ENCODE measurements at places on chromosomes 3 and 15.

DNA sequence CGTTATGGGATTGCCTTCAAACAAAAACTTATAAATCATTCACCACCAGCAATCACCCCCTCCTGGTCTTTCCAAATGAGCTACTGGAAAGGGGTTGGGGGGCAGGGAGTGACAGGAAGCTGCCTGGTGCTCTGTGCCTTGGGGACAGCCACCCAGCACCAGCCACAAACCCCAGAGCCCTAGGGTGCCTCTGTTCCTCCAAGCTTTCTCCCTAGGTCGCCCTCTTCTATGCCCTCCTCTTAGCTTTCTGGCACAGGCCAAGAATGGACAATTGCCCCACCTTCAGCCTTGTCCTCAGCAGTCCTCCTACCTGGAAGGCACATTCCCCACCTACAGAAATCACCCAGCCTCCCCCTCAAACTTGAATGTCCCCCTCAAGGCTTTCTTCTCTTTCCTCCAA is 3.3 kb downstream of the OXTR start:
- DNase-seq = no peak

GRCh38 chr3:11651477-11651876 is 7.8 kb upstream of the VGLL4 start:
- DNase-seq = no peak

DNA sequence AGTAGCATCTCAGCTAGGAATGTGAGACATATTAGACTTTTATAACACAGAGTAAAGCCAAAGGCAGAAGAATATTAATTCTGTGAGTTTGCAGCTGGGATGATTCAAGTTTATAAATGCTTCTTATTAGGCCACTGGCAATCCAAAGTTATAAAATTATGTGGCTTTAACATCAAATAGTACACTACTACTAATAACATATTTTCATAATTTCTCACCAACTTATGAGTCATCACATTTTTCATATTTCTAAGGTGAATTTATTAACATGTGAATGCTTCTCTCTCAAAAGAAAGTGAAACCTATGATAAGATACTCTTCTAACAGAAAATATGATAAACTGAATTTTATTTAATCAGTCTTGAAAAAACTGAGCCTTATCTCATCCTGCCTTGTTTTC is 1348.2 kb upstream of the ALCAM start:
- DNase-seq = no peak

GRCh38 chr15:82916161-82916952 is 36.2 kb downstream of the HOMER2 start:
- DNase-seq = no peak

- no peak for DNase-seq
Measured at GRCh38 chr15:46296797-46297196, 662.0 kb downstream of the SQOR start.

GRCh38 chr3:194078045-194078821 is 57.7 kb upstream of the HES1 start:
- DNase-seq = no peak

DNA sequence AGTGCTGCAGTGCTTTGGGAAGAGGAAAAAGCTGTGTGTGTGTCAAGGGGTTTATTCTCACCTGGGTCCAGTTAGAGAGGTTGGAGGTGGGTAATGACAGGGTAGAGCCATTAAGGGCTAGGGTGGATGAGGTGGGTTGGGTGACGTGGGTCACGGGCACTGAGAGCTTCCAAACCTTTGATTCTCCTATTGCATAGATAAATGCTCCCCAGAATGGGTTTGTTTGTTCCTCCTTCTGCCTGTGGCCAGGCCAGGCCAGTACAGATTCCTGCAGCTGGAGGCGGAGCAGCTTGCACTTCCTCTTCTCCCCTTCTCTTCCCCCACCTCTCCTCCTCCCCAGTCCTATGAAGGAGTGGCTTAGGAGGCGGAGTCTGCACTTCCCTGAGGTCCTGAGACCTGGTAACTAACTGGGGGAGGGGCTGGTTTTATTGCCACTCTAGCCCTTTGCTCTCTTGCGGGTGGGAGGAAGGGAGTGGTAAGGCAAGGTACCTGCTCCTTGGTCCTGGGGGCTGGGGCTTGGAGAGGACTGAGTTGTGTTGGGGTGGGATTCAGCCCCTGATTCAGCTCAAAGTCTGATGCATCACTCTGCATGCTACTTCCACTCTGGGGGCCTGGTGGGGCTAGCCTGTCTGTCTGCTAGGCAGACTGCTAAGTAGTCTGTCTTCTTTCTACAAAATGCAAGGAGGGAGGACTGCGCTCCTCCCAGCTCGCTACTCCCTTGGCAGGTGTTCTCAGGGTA is 3.5 kb downstream of the SPINT1 start:
- DNase-seq = no peak

GRCh38 chr15:69643476-69643875 is 190.9 kb downstream of the RPLP1 start:
- DNase-seq = no peak

DNA sequence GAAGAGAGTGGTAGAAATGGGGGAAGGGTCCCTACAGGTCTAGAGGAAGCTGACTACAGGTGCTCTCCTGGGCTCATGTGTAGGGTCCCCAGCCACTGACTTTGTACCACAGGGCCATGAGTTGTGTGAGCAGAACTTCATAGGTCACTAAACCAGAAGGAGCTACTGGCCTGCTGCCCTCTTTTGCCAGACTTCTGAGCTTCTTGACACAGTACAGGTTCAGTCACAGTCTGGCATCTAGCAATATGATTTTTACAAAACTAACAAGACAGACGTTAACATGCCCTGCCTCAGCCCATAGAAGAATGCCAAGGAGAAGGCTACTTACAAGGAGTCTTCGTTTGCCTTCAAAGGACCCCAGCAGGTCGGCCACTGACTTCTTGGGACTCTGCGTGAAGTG is 3.2 kb downstream of the CCDC80 start:
- DNase-seq = no peak

DNA sequence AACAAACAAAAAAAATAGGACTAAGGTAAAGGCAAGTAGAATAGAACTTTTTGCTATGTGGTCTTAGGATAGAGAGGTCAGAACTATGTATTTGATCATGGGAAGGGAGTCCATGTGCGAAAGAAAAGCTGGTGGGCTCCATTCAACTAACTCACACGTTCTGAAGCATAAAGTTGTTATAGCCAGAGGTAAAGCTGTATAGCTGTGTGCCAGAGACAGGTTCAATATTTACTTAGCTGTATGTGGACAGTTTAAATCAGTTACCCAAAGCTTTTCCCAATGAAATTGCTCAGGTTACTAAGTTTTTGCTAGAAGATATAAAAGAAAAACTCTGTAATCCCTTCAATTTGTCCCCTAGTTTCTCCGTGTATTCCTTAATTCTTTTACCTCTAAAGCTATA is 37.8 kb downstream of the ADGRG7 start:
- no peak for DNase-seq

- DNase-seq = no peak
Measured at GRCh38 chr3:89300981-89301380, 193.6 kb downstream of the EPHA3 start.

GRCh38 chr3:137264071-137264820 is 306.5 kb downstream of the IL20RB start:
- DNase-seq = no peak

- DNase-seq = no peak
Measured at GRCh38 chr3:72665103-72665502, 183.1 kb downstream of the SHQ1 start.

- no peak for DNase-seq
Measured at GRCh38 chr15:101600035-101600434, 52.1 kb downstream of the TM2D3 start.

DNA sequence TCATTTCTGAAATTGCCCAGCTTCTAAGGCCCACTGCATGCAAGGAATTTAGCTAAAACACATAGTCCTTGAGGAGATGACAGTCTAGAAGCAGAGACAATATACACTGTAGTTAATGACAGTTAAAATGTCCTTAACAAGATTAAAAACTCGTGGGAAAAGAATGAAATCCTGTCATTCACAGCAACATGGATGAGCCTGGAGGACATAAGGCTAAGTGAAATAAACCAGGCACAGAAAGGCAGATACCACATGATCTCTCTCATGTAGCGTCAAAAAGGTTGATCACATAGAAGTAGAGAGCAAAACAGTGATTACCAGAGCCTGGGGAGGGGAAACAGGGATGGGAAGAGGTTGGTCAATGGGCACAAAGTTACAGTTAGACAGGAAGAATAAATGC is 36.3 kb upstream of the GOLGA8J start:
- no peak for DNase-seq

DNA sequence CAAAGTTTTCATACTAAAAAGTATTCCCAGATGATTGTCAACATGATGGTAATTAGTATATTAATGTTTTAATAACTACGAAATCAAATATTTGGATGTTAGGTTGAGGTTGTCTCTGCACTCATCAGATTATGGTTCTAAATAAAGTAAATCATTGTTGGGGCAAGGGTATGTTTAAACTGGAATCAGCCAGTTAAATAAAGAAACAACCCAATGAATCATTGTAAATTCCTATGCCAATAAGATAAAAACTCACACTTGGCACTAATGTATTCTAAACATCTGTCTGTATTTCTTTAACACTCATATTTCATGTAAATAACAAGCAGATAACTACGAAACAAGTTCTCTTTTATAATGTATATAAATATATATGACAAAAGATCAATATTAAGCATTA is 92.7 kb downstream of the PEAK1 start:
- no peak for DNase-seq

All from activated naive CD4-positive, alpha-beta T cell (primary cell).